ENCODE measurements at places on chromosomes 3 and 15. TPM values are rescaled to one million over a fixed set of nuclear protein-coding genes. Genes with fewer than 3 reads are reported as not detected.

The PPP1R14D gene
- total RNA-seq, result not detected

GRCh38 chr3:155594526-155595187, 150.2 kb downstream of the PLCH1 start:
- DNase-seq, result no peak

- DNase-seq, result no peak
Observed at GRCh38 chr15:51090753-51091152, 4.0 kb downstream of the TNFAIP8L3 start.

GRCh38 chr15:68593828-68594532, 15.2 kb downstream of the CORO2B start:
- DNase-seq, result no peak

DNA sequence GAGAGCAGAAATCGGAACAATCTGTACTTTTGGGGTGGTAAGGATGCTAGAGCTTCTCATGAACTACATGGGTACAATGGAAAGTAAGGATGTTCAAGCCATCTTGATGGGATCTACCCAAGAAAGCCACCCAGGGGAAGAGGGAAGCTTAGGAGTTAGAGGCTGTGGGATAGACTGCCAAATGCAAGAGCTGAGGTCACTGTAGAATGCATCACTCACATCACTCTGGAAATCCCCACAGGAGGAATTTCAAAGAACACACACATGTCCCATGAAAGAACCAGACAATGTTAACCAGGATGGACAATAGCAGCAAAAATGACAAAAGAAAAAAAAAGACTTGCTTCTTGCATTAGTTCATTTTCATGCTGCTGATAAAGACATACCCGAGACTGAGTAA, 32.8 kb upstream of the UBE2E2 start:
- no peak for DNase-seq

GRCh38 chr15:69489073-69489571, 36.5 kb downstream of the RPLP1 start:
- DNase-seq, result no peak

DNA sequence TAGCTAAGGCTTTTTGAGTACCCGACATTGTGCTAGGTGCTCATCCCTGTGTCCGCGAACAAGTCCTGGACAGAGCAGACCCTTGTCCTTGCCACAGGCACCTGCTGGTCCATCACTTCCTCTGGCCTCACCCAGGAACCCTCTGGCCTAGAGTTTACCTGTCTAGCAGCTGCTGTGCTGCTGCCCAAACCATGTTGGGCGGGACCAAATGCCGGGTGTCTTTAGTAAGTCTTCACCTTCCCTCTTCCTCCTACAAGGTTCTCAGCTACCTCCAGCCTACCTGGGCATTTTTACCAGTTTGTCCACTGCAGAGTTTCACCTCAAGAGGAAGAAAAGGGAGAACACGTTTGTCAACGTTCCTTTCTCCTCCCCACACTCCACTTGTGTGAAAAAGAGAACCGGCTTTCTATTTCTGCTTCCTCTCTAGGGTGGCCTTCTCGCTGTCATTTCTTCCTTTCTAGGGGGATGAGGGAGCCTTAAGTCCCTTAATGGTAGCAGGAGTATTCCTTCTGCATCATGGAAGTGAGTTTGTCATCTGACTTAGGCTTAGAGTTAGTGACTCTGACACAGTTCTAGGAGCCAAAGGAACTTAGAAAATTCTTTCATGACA, 80.4 kb upstream of the GCNT3 start:
- DNase-seq, result no peak

DNA sequence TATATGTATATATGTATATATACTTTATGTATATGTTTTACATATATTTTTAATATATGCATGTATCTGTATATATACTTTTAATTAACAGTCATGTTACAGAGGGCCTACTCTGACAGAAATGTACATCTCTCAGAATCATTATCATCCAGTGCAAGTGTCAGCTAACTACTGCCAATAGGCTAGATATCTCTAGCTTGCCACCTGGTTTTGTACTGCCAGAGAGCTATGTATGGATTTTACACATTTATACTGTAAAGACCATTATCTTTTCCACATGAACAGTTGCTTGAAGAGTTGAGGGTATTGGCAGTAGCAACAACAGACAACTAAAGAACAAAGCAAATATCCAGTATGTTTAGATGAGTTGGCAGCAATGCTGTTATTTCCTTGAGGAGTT, 99.7 kb upstream of the VGLL3 start:
- DNase-seq, result no peak

DNA sequence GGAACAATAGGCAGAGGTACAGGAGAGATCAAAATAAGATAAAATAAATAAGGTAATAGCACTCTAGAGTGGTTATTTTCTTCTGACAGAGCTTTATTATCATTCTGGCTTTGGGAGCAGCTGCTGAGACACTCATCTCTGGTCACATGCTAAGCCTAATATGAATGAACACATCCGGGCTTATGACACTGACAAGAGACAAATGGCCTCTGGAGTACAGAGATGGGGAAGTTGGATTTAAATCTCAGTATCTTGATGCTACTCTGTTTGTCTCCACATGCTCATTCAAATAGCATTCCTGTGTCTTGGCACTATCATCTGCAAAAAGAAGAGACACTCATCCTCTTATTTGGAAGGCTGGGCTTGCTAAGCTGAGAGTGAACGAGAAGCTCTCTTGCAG, 55.6 kb downstream of the TMEM45A start:
- no peak for DNase-seq

The CDHR4 gene
- total RNA-seq, result 0.16 TPM

GRCh38 chr15:69600556-69601085, 148.0 kb downstream of the RPLP1 start:
- DNase-seq, result no peak

DNA sequence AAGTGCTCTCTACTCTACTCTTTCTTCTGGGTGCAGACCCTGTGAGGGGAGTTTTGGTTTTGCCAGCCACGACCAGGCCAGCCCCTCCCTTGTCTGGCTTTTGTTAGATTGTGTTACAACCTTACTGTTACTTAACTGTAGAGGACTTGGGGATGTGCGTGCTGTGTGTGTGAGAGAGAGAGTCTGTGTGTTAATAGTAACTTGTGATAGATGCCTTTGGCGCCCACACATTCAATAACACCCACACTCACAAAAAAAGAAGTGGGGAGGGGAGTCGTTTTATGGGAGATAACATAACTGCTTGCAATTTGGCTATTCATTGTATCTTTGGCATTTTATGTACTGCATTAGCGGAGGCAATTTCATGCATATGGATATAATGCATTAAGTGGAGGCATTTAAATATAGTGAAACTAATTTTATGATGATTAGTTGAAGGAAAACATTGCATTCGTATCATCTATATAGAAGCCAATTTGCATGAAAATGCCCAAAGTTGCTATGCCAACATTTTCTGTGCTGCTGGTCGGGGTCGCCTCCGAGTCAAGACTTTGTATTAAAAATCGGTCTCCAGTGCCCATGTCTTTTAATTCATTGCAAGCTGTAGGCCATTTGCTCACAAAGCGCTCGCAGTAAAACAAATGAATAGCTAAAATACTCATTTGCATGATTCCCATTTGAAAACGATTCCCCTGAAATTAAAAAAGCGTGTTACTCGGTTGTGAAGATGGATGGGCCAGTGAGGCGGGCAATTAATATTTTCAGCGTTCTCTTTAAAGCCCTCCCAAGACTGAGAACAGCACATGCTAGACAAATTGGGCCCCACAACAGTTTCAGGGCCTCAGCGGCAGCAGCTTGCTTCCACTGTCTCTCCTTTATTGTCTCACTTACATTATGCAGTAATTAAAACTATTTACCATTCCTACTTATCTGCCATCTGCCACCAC, 158.5 kb upstream of the SMAD3 start:
- DNase-seq, result no peak

GRCh38 chr3:58202917-58203360, 7.8 kb downstream of the DNASE1L3 start:
- DNase-seq, result no peak

The SEC22A gene
- total RNA-seq, result 17.0 TPM

DNA sequence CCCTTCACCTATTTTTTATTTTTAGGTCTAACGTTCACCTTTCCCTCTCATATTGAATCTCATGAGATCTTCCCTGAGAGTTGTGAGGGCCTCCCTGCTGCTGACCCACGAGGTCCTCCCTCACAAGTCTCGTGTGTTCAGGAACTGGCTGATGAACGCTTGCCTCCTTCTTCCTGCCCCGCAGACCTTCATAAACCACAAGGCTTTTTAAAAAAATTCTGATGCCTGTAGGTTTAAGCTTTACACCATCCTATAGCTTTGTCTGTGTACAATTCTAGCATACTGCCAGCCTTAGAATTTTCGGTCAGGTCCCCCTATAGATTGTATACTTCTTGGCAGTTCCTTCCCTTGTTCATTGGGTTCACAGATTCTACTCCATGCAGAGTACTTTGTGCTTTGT, 50.5 kb downstream of the CHST2 start:
- no peak for DNase-seq

DNA sequence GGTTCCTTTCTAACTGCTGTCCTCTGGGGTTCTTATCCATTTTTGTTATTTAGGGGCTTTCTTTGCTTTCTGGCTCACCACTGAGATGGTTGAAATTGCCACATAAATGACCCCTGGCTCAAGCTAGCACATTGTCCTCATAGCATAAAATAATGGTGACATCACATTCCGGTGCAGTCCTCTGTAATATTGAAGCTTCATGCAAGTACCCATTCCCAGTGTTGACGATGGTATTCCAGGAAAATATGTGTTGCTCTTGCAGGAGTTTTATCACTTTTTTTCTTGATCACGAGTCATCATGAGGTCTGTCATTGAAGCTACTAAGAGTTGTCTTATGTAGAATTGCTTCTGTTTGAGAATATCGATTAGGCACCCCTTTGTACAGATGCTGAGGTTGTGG, 56.1 kb downstream of the CRTC3 start:
- DNase-seq, result no peak

DNA sequence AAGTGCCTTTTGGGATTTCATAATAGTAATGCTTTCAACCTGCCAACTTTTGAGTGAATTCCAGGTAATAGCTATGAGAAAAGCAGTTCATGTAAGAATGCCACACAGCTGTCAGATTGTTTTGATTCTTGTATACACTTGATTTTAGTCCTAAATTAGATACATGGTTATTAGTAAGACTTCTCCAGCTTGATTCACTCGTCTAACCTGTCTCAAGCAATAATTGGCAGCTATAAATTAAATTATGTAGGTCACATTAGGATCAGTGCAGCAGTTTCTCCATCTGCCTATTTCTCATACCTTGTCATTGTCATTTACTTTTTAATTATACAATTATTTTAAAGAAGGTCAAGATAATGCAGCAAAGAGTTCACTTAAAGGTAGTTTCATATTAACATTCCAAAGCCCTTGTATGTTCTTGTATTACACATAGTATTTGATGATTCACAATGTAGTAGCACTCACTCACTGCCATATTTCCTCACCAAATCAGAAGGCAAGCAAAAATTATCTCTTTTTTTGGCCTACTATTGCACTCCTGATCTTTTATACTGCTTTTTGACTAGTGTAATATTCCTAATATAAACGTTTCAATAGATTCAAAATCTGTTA, 10.9 kb upstream of the CRYBG3 start:
- DNase-seq, result no peak

DNA sequence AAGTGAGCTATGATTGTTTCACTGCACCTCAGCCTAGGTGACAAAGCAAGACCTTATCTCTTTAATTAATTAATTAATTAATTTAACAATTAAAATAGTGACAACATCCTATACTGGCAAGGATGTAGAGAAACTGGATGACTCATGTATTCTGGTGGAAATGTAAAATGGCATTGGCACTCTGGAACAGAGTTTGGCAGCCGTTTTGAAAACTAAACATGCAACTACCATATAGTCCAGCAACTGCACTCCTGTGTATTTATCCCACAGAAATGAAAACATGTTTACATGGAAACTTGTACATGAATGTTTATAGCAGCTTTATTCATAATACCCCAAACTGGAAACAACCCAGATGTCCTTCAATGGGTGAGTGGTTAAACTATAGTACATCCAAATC, 56.6 kb downstream of the ANP32A start:
- no peak for DNase-seq

The ROBO2 gene
- not detected for total RNA-seq

The NOP10 gene
- total RNA-seq, result 232 TPM

GRCh38 chr3:4994823-4995499, 15.7 kb downstream of the BHLHE40 start:
- DNase-seq, result no peak

DNA sequence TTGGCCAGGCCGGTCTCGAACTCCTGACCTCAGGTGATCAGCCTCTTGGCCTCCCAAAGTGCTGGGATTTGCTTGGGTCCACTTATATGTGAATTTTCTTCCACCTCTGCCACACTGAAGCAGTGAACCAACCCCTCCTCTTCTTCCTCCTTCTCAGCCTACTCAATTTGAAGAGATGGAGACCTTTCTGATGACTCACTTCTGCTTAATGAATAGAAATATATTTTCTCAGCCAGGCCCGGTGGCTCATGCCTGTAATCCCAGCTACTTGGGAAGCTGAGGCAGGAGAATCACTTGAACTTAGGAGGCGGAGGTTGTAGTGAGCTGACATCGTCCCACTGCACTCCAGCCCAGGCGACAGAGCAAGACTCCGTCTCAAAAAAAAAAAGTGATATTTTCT, 46.8 kb upstream of the GATM start:
- no peak for DNase-seq

GRCh38 chr3:131796558-131797198, 238.1 kb downstream of the CPNE4 start:
- DNase-seq, result no peak

- peak; percentile 42 for DNase-seq
Observed at GRCh38 chr15:49235446-49236124, 65.5 kb downstream of the GALK2 start.

The C3orf85 gene
- total RNA-seq, result not detected

GRCh38 chr3:115286529-115287197, 139.6 kb upstream of the ZBTB20 start:
- DNase-seq, result no peak

The SLC22A13 gene
- total RNA-seq, result 0.78 TPM

- no peak for DNase-seq
Observed at GRCh38 chr3:98776140-98776493, 13.0 kb downstream of the ST3GAL6 start.

The DNAJC13 gene
- total RNA-seq, result 36.1 TPM

GRCh38 chr3:1611824-1612223, 486.8 kb upstream of the CNTN4 start:
- DNase-seq, result no peak

- DNase-seq, result no peak
Observed at GRCh38 chr3:132062535-132062934, 27.7 kb upstream of the CPNE4 start.

DNA sequence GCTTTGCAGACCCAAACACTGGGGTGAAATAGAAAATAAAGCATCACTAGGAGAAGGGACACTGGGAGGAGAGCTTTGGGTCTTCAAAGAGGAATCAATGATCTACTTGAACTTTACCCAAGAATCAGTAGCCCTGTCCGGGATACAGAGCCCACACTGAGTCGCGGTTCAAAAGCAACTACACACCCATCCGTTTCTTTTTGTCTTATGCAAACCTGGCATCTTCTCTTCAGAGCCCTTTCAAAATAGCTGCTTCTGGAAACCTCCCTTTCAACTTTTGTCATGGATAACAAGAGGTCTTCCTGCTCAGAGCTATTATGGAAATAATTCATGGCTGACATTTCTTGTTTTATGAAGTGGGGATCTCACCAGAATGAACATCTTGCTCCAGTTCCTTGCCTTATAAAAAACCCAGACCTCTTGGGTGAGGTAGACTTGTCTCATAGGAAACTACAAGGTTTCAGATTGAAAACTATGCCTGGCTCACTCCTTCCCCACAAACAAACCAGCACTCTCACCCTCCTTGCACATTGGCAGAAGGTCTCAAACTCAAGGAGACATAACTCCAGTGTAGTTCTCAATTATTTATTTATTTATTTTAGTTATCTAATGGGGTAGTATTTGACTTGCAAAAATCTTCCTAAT, 115.1 kb upstream of the ARHGEF3 start:
- no peak for DNase-seq

The FGD5 gene
- not detected for total RNA-seq

- no peak for DNase-seq
Observed at GRCh38 chr3:18946524-18946923, 201.8 kb upstream of the KCNH8 start.
